Activated CD8-positive, alpha-beta memory T cell treated with anti-CD3 and anti-CD28 coated beads, Interleukin-2, amount 10 ng/mL, durations not matched to agents 7 days and 5 days (primary cell): ENCODE measurements at places on chromosomes 3 and 15. TPM values are rescaled to one million over a fixed set of nuclear protein-coding genes. Genes with fewer than 3 reads are reported as not detected.

DNA sequence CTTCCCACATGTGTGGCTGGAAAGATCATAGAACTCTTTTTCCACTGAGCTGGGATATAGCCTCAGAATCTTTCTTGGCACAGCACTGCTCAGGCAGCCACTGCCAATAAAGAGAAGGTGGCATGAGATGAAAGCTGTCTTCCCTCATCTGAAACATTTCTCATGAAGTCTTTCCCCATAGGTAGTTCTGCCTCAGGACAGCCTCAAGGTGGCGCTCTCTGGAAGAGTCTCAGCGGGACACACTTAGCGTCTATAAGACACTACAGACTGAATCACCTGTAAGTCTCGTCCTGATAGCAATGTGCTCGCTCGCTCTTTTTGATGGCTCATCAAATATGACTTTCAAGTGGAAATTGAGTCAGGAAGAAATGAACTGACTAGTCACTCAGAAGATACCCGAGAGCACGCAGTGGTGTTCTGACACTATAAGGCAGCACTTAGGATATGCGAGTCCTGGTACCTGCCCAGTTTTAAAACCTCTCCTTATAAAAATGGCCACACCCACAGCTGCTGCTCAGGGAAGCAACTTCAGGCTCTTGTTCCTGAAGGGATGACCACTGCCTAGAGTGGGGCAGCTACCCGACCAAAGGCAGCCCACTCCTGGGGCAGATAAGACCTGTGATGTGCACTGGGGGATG lies 269.5 kb downstream of the SUCLG2 start:
- H3K27me3 ChIP-seq = no peaks in the 10 kb centered on the region
- H3K4me3 ChIP-seq = no peak overlapping the region
- peaks cover 13% of the 10 kb centered on the region for H3K4me1 ChIP-seq
- H3K36me3 ChIP-seq = peaks cover 21% of the 10 kb centered on the region

GRCh38 chr3:85591451-85591850 lies 632.7 kb downstream of the CADM2 start:
- H3K27me3 ChIP-seq = no peaks in the 10 kb centered on the region
- DNase-seq = no peak
- H3K4me1 ChIP-seq = no peaks in the 10 kb centered on the region
- H3K36me3 ChIP-seq = no peaks in the 10 kb centered on the region

- H3K36me3 ChIP-seq = peaks cover 59% of the 10 kb centered on the region
- H3K4me1 ChIP-seq = peaks cover 66% of the 10 kb centered on the region
- H3K27me3 ChIP-seq = no peaks in the 10 kb centered on the region
- no peak overlapping the region for H3K27ac ChIP-seq
- DNase-seq = no peak
- H3K4me3 ChIP-seq = no peak overlapping the region
These were observed 6.0 kb downstream of the IQGAP1 start for GRCh38 chr15:90394074-90394473.

GRCh38 chr3:143172062-143172794 lies 52.7 kb downstream of the CHST2 start:
- peaks cover 17% of the 10 kb centered on the region for H3K36me3 ChIP-seq
- DNase-seq = no peak
- H3K4me3 ChIP-seq = no peak overlapping the region
- peak overlapping the region; percentile 13 for H3K27ac ChIP-seq
- H3K27me3 ChIP-seq = no peaks in the 10 kb centered on the region
- H3K4me1 ChIP-seq = peaks cover 47% of the 10 kb centered on the region

DNA sequence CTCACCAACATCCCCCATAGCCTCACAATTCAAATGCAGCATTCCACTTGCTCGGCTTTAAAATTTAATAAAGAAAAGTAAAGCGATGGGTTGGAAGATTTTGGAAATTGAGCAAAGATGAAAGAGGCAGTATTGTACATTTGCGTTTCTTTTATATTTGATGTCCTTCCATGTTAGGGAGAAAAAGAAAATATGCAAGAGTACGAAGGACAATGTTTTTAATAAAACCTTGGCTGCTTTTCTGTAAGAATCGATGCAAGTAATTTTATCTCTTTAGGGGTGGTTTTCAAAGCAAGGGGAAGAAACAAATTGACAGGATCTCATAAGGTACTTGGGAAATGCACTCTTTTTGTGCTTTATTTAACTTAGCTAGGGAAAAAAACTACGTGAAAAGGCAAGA lies 61.8 kb upstream of the TSC22D2 start:
- H3K27me3 ChIP-seq = peaks cover 25% of the 10 kb centered on the region
- H3K27ac ChIP-seq = no peak overlapping the region
- H3K36me3 ChIP-seq = no peaks in the 10 kb centered on the region

Gene PCLAF
- 138 TPM for total RNA-seq

GRCh38 chr3:13451301-13451673 lies 28.8 kb upstream of the HDAC11 start:
- H3K36me3 ChIP-seq = no peaks in the 10 kb centered on the region
- peak overlapping the region; percentile 82 for H3K27ac ChIP-seq
- H3K4me3 ChIP-seq = peak overlapping the region; percentile 80
- no peak for DNase-seq

DNA sequence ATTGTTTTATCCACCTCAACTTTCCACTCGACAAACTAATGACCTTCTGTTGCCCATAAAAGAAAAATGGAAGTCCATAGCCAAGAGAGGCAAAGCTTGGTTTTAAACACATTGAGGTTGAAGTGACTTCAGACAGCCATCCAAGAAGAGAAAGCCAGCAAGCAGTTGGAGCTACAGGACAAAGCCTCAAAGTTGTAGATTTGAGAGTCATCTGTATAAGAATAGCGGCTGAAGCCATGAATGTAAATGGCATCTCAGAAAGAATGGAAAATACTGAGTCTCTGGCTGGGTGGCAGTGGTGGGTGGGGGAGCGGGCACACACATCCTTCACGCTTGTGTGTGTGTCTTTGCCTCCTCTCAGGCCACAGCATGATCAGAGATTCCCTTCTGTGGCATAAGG lies 124.1 kb upstream of the CHRM5 start:
- no peak overlapping the region for H3K4me3 ChIP-seq
- no peaks in the 10 kb centered on the region for H3K4me1 ChIP-seq
- no peak overlapping the region for H3K27ac ChIP-seq
- no peaks in the 10 kb centered on the region for H3K36me3 ChIP-seq
- no peak for DNase-seq
- no peaks in the 10 kb centered on the region for H3K27me3 ChIP-seq

GRCh38 chr3:14503033-14503705 lies 37.0 kb downstream of the GRIP2 start:
- no peaks in the 10 kb centered on the region for H3K36me3 ChIP-seq
- H3K4me1 ChIP-seq = no peaks in the 10 kb centered on the region
- no peak overlapping the region for H3K4me3 ChIP-seq
- DNase-seq = no peak

DNA sequence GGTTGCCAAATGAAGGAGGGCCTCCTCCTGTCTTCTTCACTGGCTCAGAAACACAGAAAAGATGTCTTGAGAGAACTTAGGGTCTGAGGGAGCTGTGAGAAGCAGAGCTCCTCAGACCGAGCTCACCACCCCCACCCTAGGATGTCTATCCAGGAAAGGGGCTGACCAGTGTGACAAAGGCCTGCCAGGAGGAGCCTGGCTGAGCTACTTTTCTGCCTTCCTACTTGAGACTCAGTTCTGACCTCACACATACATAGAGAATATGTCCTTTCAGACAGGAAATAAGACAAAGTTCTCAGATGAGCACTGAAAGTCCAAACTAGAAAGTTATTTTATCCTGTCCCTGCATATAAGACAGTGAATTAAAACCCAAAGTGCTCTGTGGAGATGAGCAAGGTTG lies 54.5 kb downstream of the KIF9 start:
- peaks cover 8% of the 10 kb centered on the region for H3K4me1 ChIP-seq
- H3K27ac ChIP-seq = no peak overlapping the region
- H3K36me3 ChIP-seq = no peaks in the 10 kb centered on the region
- H3K4me3 ChIP-seq = no peak overlapping the region
- DNase-seq = no peak

GRCh38 chr15:96560246-96560895 lies 229.9 kb downstream of the NR2F2 start:
- no peak overlapping the region for H3K4me3 ChIP-seq
- H3K27ac ChIP-seq = no peak overlapping the region
- no peaks in the 10 kb centered on the region for H3K36me3 ChIP-seq
- no peak for DNase-seq
- no peaks in the 10 kb centered on the region for H3K27me3 ChIP-seq

Gene IL17RE
- total RNA-seq = 0.68 TPM

Gene PLOD2
- total RNA-seq = 1.2 TPM

DNA sequence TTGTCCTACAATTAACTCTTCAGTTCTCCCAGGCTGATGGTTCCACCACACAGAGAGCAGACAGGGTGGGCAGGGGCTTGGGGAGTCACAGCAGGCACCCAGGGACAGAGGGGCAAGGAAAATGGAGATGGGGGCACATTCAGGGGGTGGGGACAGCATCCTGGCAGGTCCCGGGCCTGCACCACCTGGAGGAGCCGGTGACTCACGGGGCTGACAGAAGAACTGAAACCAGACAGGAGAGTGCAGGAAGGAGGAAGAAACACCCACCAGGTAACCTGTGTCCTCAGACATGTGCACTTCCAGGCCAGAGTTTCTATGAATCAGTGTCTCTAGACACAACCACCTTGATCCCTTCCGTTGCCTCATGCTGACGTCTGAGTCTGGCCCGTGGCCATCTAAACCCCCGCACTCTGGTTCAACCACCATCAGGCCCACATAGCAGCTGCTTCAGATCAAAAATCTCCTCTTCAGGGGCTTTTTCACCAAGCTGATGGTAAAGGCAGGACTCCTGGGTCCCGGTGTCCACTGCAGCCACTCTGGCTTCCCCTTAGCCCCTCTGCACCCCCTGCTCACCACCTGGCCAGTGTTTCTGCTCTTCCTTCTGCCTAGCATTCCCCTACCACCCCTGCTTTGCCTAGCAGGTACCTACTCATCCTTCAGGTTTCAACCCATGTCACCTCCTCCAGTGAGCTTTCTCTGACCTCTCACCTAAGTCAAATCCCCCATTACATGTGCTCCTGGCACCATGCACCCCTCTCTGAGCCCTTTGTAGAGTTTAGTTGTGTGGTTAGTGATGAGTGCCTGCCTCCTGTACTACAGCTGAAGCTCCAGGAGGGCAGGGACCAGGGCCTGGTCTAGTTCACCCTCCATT lies 16.5 kb upstream of the CYP11A1 start:
- H3K27me3 ChIP-seq = no peaks in the 10 kb centered on the region
- no peaks in the 10 kb centered on the region for H3K36me3 ChIP-seq
- H3K4me3 ChIP-seq = peak overlapping the region; percentile 3
- peak; percentile 75 for DNase-seq

DNA sequence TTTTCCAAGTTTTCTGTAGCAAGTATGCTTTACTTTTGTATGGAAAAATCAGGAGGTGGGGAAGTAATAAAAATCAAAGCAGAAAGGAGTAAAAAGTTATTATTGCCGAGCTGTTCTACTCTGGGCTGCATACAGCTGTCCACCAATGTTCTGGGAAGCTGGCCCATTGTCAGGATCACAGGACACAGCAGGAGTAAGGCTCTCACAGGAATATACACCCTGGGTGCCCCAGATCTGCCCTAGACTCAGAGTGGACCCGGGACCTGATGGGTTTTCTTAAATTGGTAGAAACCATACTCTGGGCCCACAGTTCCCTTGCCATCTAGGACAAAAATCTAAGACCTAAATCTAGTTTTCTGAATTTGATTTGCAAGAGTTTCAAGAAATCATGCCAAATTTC lies 60.4 kb downstream of the TNIK start:
- peaks cover 19% of the 10 kb centered on the region for H3K36me3 ChIP-seq
- no peaks in the 10 kb centered on the region for H3K27me3 ChIP-seq
- no peak overlapping the region for H3K27ac ChIP-seq
- no peak overlapping the region for H3K4me3 ChIP-seq
- DNase-seq = no peak

DNA sequence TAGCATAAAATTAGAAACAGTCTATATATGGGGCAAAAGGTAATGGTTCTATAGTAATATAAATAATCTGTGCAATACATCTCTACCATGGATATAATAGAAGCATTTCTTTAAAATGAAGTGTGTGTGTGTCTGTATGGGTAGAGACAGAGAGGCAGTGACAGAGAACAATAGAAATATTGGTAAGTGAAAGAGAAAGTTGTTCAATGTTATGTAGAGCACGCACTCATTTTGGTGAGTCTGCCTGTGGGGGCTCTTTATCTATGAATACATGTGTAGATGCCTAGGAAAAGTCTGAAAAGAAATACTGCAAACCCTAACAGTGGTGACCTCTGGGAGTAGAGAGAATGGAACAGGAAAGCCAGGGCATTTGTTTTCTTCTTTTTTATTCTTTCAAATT lies 182.6 kb downstream of the STAC start:
- no peaks in the 10 kb centered on the region for H3K36me3 ChIP-seq
- DNase-seq = no peak
- no peaks in the 10 kb centered on the region for H3K27me3 ChIP-seq

Gene MEX3B
- total RNA-seq = 0.64 TPM

- no peaks in the 10 kb centered on the region for H3K4me1 ChIP-seq
- no peak overlapping the region for H3K27ac ChIP-seq
- H3K4me3 ChIP-seq = no peak overlapping the region
- H3K27me3 ChIP-seq = no peaks in the 10 kb centered on the region
- H3K36me3 ChIP-seq = no peaks in the 10 kb centered on the region
- no peak for DNase-seq
These were observed 529.6 kb downstream of the SHQ1 start for GRCh38 chr3:72318504-72319193.

DNA sequence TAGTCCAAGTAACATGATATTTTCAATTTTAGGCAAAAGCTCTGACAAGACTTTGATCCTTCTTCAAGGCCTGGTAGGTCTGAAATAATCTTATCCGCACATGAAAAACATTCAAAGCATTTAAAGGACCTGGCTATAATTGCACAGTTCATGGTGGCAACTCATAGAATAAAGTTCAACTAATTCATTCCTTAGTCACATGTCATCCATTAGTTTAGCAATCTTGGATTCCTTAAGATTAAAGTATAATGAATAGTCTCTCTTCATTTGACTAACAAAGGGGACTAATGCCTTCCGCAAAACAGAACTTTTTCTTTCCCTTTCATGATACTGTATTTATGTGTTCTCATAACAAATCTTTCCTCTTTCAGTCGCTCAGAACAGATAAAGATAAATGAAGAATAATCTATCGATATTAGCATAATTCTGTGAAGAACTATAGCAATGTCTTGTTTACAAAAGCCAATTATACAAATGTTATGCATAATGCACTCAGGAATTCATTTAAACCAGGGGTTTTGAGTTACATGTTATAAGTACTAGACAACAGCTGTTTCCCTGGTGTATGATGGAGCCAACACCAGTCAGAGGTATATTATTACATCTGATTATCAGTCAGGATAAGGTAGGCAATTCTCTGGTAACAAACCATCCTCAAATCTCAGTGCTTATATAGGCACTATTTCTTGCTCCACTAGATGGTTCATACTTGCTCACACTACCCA lies 172.5 kb downstream of the POTEB3 start:
- peaks cover 24% of the 10 kb centered on the region for H3K27me3 ChIP-seq
- H3K4me3 ChIP-seq = no peak overlapping the region
- H3K36me3 ChIP-seq = no peaks in the 10 kb centered on the region
- H3K4me1 ChIP-seq = peaks cover 11% of the 10 kb centered on the region
- DNase-seq = no peak
- no peak overlapping the region for H3K27ac ChIP-seq

Gene GOLGA8K
- 0.68 TPM for total RNA-seq
